Stimulated activated CD8-positive, alpha-beta memory T cell treated with anti-CD3 and anti-CD28 coated beads, Interleukin-4, amount 100 ng/mL, for 4 hours (primary cell): ENCODE measurements at places on chromosomes 16 and 17.

- no peak for DNase-seq
Observed at GRCh38 chr16:17532338-17532995, 61.7 kb upstream of the XYLT1 start.

- no peak for DNase-seq
Observed at GRCh38 chr17:11545696-11546095, 52.6 kb upstream of the DNAH9 start.

- DNase-seq: no peak
Observed at GRCh38 chr17:57255182-57255775, 1.0 kb upstream of the MSI2 start.

DNA sequence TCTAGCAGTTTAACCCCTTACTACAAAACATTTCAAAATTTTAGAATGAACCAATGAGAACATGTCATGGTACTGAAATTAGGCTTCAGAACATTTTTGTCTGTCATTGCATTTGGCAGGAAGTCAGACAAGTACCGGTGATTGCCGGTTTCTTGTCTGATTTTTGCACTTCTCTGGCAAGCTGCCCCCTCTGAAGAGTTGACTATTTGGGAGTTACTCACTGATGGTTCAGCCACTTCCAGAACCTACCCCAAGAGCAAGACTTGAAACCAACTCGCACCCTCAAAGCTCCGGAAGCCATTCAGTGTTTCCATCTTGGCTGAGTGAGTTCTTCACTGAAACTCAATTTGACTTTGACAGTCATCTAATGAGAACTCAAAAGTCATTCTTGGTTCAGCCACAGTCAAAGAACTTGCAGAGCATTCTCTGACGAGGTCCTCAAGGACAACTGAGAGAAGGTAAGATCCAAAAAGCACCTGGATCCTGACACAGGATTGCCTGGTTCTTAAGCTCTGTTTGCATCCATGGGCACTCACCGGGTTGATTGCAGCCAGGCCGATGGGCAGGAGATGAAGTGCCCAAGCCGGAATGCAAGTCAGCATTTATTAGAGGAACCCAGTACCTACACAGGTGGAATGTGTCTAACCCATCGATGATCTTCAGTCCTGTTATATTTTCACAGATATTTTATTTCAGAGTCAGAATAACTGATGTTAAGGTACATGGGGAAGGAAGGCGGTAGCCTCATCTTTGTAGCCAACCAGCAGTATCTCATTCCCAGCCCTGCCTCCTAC is 93.6 kb downstream of the USP22 start:
- no peak for DNase-seq

GRCh38 chr16:2077016-2077415 is 29.2 kb downstream of the TSC2 start:
- DNase-seq: no peak

DNA sequence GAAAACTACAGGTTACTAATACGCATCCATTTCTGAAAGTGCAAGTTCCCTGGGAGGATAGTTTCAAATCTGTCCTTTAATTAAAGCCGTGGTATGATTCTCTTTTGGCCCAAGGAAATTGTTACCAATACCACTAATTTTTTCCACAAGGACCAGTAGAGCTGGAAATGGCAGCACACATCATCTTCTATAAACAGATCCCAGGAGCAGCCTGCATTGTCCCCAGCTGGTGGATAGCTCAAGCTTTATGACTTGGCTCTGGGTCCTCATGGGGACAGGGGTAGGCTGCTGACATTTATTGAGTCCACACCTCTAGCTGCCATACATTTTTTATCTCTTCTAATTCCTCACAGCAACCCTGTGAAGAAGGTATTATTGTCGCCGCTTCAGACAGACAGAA is 35.8 kb upstream of the BHLHA9 start:
- no peak for DNase-seq

GRCh38 chr16:85359147-85359822 is 247.0 kb upstream of the CIBAR2 start:
- DNase-seq: no peak

DNA sequence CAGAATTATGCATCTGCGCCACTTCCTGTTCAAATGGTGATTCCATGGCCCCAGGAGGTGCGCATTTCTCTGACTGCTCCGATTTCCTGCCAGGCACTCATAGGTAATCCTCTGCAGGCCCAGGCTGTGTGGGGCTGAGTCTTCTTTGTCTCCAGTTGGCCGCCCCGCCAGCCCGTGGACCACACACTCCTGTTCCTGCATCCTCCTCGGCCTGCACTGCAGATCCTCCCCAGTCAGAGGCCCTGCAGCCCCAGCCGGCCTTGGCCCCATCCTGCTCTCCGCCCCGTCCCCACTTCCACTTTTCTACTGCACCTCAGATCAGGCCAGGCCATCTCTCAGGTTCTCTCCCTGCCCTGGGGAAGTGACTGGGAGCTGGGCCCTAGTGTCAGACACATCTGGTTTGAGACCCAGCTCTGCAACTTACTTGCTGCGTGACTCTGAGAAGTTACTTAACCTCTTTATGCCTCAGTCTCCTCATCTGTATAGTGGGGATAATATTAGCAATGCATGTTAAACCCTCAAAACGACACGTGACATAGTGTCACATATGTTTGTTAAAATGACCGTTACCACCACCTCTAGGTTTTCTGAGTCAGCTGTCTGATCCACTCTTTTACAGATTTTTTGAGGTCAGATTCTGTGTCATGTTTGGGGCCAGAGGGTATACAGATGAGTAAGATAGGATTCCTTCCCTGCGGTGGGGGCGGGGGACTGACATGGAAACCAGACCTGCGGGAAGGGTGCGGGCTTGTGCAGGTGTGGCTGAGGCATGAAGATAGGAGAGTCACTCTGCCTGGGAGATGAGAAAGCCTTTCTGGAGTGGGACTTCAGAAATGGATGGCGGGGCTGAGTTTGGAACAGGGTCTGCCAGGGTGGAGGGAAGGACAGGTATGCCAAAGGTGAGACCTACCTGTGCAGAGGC is 12.8 kb downstream of the RAB11FIP4 start:
- DNase-seq: no peak

GRCh38 chr16:66003201-66003600 is 363.3 kb upstream of the CDH5 start:
- no peak for DNase-seq

DNA sequence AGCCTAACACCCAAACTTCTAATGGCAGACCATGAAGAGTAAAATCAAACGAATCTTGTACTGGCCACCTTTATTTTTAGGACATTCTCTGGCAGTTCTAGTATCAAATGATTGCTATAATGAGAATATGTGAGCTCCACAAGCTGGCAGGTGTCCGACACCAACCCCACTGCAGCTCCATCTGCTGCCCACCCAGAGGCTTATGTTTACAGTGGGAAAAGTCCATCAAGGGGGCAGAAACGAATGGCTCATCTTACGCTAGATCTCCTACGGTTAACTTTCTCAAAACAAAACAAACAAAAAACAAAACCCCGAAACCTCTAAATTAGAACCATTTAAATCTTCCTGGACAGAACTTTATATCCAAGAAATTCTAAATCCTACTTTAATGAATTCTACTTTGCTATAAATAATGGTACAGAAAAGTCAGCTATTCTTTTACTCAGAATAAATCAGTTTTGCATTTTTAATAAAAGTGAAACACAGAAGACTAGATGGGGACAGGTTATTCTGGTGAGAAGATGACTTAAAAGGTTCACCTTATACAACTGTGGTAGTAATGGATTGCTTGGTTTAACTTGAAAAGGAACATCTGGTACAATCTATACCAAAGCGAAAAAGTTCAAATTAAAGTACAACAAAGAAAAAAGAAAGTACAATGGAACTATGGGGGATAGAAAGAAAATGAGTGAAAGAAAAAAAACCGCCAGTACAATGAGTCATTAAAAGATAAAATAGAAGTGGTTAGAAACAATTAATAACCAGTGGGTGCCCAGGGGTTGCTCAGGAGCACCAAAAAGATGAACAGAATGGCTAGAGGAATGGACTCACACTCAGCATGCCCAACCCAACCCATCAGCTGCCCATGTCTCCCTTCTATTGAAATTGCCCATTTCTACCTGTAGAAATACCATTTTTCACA is 40.2 kb downstream of the GRB2 start:
- no peak for DNase-seq

DNA sequence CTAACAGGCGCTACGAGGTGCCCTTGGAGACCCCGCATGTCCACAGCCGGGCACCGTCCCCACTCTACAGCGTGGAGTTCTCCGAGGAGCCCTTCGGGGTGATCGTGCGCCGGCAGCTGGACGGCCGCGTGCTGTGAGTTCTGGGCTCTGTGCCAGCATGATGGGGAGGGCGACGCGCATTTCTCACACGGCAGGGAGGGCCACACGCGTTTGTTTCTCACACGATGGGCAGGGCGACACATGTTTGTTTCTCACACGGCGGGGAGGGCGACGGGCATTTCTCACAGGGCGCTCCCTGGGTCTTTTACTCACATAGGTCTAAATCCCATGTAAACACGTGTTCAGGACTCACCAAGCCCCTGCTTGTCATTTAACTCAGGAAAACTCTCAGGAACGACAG is 4.4 kb downstream of the GAA start:
- DNase-seq: no peak

DNA sequence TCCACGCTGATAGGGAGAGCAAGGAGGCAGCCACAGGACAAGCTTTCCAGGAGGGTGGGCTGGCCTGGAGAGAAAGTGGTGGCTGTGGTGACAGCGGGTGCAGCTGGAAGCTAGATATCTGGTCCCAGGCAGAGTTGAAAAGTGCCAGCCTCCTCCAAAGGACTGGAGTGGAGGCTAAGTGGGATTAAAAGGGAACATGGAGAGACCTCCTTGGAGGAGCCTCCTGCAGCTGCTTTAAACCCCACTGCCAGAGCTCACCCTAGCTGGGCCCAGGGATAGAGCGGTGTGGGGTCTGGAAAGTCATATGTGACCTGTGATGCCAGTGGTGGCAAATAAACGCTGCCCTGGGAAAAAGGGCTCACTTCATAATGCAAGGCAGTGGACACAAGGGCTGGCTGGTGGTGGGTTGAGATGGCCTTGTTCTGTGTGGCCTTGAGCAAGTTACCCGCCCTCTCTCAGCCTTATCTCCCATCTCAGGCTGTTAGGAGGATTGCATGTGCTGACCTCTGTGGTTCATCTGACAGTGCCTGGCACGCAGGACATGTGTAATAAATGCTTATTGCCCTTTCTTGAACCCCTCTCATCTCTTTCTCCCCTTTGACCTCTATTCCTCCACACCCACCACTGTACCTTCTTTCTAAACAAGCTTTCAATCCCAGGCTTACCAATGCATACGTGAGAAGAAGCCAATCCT is 61.0 kb upstream of the LGALS9 start:
- no peak for DNase-seq

DNA sequence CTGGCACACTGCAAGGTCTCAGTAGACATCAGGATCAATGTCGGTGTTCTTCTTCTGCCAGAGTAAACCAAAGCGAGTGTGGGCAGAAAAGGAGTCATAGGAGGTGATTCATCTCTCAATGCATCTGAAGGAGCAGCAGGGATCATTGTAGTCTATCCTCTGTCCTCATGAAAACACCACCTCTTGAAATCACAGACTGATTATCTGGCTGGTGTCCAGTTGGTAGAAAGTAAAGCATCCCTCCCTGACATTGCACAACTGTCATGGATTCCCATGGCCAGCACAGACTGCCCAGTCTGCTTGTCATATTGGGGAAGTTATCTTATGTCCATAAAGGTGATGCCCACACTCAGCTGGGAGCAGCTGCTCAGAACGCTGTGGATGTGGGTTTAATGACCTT is 74.1 kb downstream of the ABCC12 start:
- DNase-seq: no peak

DNA sequence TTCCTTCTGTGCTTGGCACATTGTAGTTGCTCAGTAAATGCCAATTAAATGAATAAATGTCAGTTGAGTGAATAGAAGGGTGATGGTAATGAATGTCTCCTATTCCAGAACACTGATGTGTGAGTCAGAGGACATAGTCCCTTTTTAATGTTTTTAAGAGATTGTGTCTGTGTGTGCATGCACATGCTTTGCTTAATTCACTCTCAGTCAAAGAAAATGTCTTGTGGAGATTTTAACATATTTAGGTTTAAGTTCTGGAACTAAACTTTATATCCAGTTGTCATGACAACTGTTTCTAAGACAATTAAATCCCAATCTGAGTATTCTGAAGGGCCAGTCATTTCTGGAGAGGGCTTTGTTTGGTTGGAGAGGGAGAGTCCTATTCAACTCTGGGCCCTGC is 255.3 kb upstream of the CDH11 start:
- DNase-seq: no peak

GRCh38 chr16:70661534-70661917 is 15.2 kb downstream of the IL34 start:
- DNase-seq: no peak

DNA sequence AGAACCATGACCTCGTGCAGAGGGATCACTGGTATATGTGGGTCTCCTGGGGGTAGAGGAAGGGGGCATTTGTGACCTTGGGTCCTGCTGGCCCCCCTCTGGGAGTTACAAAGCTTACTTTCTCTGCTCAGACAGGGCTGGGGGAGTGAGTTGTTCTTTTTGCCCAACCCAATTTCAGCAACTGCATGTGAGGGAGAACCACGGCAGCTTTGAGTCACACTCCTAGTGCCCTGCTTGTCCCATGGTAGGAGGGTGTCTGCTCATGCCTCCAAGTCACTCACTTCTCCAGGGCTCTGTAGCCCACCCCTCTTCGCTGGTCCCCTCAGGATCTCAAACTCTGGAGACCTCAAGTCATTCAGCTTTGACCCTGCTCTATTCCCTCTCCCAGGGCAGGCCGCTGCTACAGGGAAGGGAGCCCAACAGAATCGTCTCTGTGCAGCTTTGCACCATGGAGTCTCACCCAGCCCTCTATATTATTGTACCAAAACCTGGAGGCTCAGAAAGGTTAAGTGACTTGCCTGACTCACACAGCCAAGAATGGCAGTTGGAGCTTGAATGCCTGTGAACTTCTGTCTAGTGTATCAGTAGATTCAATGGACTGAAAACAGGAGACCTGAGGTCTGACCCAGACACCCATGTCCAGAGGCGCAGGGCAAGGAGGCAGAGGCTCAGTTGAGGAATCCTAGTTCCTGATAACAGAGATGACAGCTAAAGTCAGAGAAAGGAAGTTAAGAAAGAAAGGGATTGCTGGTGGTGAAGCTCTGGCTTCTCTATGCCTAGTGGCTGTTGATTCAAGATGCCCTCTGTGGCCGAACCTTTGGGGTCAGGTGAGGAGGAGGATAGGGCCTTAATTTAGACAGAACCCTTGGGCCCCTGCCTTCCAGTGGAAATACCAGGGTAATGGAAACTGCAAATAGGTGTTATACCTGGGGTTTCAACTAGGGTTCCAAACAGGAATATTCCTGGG is 14.6 kb upstream of the ETV4 start:
- no peak for DNase-seq
